Activated naive CD8-positive, alpha-beta T cell treated with anti-CD3 and anti-CD28 coated beads, Interleukin-2, amount 50 U/mL, for 24 hours (primary cell): ENCODE measurements at places on chromosomes 11 and 22.

GRCh38 chr11:119461229-119461963 is 38.4 kb upstream of the THY1 start:
- no peak for DNase-seq

DNA sequence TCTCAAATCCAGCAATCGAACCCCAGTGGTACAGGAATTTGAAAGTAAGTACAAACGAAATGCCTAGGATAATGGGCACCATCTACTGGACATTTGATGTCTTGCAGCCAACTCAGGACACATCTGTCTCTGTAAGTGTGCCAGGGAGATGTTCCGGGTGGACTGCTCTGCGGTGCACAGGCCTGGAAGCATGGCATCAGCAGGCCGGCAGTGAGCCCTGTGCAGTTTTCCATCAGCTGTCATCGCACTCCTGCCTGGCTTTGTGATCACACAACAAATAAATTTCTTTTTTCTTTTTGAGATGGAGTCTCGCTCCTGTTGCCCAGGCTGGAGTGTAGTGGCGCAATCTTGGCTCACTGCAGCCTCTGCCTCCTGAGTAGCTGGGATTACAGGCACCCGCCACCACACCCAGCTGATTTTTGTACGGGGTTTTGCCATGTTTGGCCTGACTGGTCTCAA is 71.0 kb downstream of the JAM3 start:
- DNase-seq: peak; percentile 41

DNA sequence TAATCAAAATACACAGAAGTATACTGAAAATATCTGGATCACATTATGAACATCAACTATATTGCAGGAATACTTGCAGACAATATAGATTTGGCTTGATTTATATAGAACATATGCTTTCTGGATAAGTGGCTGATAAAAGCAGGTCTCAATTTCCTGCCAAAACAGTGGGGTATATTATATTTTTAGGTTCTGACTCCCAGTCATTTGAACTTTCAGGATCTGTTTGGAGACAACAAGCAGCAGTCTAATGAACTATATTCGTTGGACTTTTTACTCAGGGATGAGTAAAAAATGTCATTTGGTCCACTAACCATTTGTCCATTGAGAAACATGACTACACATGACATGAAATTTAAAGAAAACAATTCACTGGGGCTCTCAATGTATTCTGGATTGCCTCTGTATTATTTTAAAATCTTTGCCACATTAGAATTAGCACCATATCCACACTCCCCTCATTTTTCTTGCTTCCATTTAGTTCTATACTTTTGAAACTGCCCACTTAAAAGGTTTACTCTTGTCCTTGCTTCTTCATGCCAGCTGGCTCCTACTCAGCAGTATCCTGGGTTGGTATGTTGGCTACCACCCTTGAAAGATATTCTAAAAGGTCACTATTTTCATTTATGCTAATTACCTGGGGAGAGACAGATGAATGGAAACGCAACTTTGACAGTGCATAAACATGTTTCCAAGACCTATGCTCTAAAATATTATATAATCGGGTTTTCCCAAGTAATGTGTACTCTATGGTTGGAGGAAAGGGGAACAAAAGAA is 153.0 kb downstream of the APOL5 start:
- DNase-seq: no peak

DNA sequence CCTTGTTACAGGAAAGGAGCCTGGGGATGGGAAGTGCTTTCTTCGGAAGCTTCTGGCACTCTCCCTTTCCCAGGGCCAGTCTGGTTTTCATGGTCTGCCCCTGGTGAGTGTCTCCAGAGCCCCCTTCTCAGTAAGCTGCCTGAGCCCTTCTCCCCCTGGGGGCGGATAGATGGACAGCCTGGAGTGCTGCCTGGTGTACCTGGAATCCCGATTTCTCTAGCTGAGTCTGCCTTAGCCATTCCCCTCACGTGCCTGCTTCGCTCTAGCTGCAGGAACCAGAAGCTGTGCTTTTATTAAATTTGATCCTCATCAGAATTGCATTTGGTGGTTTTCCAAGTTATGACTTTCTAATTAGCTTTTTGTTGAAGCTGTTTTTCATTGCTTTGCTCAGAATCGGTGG is 152.9 kb upstream of the NAV2 start:
- DNase-seq: no peak

GRCh38 chr11:30666817-30667216 is 80.7 kb upstream of the MPPED2 start:
- DNase-seq: no peak

DNA sequence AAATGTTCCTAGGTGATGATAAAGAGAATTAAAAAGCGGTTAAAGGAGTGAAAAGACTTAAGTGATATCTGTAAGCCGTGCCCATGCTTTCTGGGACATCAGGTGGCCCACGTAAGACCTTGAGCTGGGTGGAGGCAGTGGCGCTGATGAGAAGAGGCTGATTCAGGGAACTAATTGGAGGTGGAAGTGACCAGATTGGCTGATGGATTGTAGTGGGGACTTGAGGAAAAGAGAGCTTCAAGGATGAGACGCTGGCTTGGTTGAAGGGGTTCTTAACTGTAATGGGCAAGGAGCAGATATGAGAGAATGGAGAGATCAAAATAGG is 69.1 kb upstream of the EP300 start:
- DNase-seq: no peak

GRCh38 chr22:44588348-44588747 is 90.3 kb upstream of the RTL6 start:
- no peak for DNase-seq

GRCh38 chr11:127073621-127074020 is 73.1 kb upstream of the KIRREL3 start:
- DNase-seq: no peak

- no peak for DNase-seq
Observed at GRCh38 chr11:114278342-114279065, 17.7 kb upstream of the NNMT start.

DNA sequence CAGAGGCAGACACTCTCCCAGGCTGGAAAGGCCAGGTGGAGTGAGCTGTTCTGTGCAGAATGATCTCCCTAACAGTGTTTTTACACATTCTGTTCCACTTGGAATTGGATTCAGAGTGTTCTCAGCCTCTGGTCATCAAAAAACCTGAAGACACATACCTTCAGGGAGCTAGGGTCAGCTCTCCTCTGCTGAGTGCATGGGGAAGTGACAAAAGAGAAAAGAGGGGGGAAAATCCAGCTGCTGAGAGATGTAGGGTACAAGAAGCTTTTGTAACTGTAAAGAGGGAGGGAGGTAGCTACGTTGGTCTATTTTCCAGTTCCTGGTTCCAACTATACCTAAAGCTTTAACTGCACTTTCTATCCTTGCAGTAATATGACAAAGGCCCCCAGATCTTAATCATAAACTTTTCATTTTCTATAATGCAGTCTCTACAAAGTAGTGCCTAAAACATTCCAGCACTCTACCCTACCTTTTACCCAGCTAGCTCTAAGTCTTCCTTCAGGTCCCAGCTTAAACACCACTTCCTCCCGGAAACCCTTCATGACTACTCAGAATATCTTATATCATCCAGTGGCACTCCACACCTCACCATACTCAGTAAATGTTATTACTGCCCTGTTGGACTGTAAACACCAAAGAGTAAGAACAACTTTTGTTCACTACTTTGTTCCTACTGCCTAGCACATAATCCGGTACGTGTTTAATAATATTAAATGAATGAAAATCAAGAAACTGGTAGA is 9.2 kb downstream of the MAPK1 start:
- no peak for DNase-seq

DNA sequence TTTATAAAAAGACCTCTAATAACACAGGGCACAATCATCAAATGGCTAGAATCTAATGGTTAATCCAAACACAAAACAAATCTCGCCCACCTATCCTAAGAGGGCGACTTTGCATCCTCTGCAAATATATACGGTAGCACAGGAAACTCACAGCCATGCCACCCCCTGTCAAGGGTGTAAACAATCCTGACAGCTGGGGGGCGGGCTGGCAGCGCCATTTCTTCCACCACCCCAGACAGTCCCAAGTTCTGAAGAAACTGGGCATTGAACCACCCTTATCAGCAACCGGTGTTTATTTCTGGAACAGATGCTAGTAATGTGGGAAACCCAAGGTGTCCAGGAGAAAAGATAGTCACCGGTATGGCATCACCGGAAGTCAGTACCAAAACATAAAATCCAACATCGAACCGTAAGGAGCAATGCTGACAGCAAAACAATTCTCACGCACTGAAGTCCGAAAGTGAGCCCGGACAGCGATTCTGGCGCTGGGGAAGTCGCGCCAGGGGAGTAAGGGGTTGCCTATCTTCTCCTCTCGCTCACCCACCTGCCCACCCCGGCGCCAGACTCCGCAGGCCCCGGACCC is 825 bp downstream of the FBXO3 start:
- DNase-seq: peak; percentile 26
